Globus pallidus (tissue), 1 donor: ENCODE measurements at places on chromosomes 13 and 19.
A peak's percentile ranks its signal among the peaks of the same experiment; 100 is the strongest.

DNA sequence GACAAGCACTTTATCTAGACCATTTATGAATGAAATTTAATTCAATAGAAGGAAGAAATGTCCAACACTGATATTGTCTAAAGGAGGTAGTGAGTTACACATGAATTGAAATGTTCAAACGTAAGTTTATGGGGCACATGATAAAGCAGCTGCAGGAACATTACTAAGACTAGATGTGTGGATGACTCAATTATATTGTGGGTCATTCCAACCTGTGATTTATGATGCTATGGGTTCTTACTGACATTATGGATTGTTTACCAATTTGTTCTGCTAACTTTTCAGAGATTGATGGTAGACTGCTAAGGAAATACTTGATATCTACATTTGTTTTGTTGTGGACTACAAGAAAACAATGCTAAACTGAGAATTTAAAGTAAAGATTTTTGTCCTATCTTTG, 56.1 kb upstream of the ATXN8OS start:
- DNase-seq: no peak

DNA sequence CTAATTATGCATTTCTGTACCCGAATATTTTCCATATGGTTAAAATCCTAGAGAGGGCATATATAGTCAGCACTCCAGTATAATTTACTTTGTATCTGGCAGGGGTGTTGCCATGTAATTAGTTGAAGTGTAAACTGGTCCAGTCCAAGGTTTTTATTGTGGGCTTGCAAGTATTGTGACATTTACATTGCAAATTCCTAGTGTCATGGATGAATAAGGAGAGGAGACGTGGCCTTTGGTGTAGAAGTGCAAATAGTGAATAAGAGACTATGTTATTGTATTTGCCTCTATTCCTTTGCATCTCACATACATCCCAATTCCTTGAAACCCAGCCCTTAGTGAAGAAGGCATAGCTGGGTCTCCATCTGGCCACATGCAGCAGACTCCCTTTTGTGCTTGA, 330.6 kb downstream of the ATP8A2 start:
- DNase-seq: no peak

DNA sequence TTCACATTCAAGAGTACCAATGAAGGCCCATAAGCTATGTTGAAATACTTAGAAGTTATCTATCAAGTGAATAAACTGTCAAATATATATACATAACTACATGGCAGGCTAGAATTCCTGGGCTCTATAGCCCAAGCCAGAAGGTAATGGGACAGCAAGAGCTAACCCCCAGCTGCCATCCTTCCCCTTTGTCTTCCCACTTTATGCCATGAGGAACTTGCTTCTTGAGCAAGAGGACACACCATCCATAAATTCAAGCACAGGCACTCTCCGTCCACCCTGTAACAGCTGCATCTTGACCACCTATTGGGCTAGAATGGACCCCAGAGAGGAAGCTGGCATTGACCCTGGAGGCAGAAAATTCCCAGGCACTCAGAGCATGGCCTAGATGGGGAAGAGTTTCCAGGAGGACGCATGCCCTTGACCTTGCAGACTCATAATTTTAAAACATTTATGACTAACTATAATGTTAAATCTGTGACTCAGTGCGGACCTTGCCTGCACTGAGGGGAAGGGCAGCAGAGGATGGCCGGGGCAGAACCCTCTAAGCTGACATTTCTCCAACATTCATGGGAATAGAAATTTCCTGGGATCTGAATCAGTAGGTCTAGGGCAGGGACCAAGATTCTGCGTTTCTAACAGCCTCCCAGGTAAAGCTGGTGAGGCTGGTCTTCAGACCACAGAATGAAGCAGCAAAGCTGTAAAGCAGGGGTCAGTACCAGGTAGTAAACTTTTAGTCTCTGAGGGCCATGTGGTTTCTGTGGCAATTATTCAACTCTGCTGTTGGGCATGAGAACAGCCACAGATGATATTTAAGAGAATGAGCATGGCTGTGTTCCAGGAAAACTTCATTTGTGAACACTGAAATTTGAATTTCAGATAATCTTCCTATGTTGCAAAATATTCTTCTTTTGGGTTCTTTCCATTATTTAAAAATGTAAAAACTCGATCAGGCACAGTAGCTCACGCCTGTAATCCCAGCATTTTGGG, 71.4 kb upstream of the CLDN10 start:
- no peak for DNase-seq

DNA sequence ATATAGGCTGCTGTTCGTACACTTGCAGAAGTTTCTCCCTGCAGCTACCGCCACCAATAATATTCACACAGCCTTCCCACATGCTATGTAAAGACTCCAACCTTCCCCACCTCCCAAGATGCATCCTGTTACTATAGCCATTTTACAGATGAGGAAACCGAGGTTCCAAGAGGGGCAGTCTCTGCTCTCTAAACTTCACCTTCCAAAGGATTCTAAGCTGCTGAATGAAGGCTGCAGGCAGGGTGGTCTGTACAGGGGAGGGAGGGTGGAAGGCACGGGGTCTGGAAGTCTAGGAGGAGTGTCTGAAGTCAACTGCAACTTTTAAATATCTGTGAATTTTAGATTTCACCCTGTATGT, 1.9 kb upstream of the NFIC start:
- no peak for DNase-seq

DNA sequence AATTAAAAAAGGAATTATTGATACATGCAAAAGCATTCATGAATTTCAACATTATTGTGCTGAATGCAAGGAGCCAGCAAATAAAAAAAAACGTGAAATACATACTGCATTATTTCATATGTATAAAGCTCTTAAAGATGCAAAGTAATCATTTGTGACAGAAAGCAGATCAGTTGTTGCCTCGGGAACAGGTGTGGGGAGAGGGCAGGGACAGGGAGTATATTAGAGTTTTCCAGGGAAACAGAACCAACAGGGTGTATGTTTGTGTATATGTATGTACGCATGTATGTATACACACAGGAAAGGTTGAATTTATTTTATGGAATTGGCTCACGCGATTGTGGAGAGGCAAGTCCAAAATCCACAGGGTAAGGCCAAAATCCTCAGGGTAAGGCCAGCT, 502.9 kb upstream of the ARGLU1 start:
- DNase-seq: no peak

DNA sequence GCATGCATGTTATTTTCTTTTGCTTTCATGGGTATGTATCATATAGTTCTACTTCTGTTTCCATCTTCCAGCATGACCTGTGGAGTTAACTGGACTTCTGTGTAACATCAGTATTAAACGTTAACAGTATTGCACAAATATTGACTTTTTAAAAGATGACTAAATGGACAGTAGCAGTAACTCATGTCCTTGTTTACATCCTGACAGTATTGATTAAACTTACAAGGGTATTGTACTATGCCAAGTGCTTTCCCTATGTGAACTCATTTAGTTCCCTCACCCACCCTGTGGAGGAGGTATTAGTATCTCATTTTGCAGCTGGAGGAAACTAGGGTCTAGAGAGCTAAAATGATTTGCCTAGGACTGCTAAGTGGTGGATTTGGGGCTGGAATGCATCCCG, 128.7 kb upstream of the SLC10A2 start:
- DNase-seq: no peak

DNA sequence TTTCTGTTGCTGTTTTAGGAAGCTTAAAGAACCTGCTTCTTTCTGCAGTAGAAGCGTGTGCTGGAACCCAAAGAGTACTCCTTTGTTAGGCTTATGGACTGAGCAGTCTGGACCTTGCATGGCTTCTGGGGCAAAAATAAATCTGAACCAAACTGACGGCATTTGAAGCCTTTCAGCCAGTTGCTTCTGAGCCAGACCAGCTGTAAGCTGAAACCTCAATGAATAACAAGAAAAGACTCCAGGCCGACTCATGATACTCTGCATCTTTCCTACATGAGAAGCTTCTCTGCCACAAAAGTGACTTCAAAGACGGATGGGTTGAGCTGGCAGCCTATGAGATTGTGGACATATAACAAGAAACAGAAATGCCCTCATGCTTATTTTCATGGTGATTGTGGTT, 103.1 kb downstream of the TNFRSF19 start:
- DNase-seq: peak; percentile 64
